ENCODE measurements at places on chromosomes 16 and 17. TPM values are rescaled to one million over a fixed set of nuclear protein-coding genes. Genes with fewer than 3 reads are reported as not detected.

The MMP15 gene
- total RNA-seq = 2.5 TPM

The CCL15 gene
- not detected for total RNA-seq

The TEKT5 gene
- total RNA-seq = 0.12 TPM

The PABPN1L gene
- total RNA-seq = not detected

The CBX2 gene
- 0.25 TPM for total RNA-seq

The GNGT2 gene
- 0.66 TPM for total RNA-seq

The C16orf54 gene
- not detected for total RNA-seq

The EPN3 gene
- total RNA-seq = 0.13 TPM

The ST6GALNAC1 gene
- not detected for total RNA-seq

Data from aortic smooth muscle cell (primary cell).